ENCODE measurements at places on chromosomes 5 and 9.
A peak's percentile ranks its signal among the peaks of the same experiment; 100 is the strongest.

DNA sequence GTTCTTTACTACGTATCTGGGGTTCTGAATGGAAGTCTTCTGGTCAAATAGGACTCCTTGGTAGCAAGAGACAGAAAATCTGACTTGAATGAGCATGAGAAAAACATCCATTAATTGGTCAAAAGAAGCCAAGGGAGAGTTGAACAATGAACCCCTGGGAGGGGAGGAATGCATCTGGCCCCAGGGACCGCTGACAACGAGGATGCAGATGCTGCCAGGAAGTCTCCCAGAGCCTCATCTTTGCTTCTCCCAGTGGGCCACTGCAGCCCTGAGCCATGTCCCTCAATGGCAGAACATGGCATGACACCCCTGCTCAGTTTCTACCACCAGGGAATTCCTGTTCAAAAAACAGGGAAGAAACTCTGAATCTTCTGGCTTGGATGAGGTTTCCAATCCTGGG lies 50.5 kb upstream of the ICE1 start:
- DNase-seq, result no peak

DNA sequence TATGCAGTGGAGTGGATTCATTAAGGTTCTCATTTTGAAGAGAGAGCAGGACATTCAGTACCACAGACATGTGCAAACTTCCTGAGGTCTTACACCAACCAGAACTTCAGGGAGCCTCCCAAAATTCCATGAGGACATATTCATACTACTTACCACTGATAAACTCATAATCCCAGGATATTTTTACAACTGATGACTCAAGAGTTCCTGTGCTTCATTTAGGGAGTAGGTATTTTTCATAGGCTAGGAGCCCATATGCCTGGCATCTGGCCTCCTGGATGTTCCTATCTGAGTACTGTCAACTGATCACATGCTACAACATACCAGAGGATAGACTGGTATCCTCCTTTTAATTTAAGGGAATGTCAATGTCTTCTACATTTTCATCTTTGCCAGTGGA lies 578.0 kb downstream of the EFNA5 start:
- peak; percentile 59 for DNase-seq

DNA sequence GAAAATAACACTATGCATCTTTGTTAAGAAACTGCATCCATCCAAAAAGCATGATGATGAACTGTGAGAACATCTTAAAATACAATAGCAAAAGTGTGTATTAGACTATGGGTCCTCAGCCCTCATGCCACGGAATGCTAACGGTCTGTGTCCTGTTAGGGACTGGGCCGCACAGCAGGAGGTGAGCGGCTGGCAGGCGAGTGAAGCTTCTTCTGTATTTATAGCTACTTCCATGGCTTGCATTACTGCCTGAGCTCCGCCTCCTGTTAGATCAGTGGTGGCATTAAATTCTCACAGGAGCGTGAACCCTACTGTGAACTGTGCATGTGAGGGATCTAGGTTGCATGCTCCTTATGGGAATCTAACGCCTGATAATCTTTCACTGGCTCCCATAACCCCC lies 129.8 kb downstream of the NXNL2 start:
- no peak for DNase-seq

DNA sequence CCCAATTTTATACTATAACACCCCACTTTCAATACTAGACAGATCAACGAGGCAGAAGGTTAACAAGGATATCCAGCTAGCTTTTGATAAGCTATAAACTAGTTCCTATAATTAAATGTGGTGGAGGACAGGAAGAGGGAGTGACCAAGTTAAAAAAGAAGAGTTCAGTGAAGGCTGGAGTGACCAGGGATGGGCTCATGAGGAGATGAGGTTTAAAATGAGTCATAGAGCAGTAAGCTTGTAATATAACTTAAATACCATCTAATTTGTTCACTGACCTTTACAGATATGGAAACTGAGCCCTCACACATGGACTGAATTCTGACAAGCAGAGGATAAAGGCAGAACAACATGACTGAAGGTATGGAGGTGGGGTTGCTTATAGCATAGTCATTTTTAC lies 284.5 kb downstream of the SPATA31D1 start:
- peak; percentile 42 for DNase-seq

DNA sequence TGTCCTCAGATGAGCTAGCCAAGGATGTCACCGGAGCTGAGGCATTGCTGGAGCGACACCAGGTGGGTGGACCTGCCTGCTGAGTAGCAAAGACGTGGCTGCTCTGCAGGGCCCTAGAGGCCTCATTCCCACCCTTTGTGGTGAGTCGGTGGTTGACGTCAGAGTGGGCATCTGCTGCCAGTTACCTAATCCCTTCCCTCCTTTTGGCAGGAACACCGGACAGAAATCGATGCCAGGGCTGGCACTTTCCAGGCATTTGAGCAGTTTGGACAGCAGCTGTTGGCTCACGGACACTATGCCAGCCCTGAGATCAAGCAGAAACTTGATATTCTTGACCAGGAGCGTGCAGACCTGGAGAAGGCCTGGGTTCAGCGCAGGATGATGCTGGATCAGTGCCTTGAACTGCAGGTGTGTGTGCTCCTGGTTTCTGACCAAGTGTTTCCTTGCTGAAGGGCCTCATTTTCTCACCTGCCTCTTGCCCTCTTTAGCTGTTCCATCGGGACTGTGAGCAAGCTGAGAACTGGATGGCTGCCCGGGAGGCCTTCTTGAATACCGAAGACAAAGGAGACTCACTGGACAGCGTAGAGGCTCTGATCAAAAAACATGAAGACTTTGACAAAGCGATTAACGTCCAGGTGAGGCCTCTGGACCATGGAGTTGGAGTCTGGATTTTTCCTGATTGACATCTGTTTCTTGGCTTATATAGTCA lies 48.9 kb downstream of the DYNC2I2 start:
- peak; percentile 43 for DNase-seq

- peak; percentile 32 for DNase-seq
These were observed 50.8 kb downstream of the WDR36 start for GRCh38 chr5:111142932-111143331.

GRCh38 chr5:173411791-173412555 lies 83.8 kb upstream of the STC2 start:
- no peak for DNase-seq

DNA sequence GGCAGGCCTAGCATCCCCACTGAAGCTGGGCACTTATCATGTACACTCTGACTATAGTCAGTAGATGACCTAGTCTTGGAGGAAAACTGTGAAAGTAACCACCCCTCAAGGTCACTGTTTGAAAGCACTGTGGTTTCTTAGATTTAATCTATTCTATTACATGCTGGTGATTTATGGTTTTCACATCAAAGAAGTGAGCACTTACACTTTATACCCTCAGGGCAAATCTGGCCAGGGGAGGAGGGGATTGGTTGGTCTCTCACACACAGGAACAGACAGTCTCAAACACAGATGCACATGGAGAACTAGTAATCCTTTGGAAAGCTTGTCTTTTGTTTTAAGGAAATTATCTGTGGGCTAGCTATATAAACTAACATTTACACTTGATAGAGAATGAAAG lies 17.9 kb upstream of the SPIN1 start:
- DNase-seq, result no peak

GRCh38 chr9:3497401-3497800 lies 28.4 kb downstream of the RFX3 start:
- no peak for DNase-seq

DNA sequence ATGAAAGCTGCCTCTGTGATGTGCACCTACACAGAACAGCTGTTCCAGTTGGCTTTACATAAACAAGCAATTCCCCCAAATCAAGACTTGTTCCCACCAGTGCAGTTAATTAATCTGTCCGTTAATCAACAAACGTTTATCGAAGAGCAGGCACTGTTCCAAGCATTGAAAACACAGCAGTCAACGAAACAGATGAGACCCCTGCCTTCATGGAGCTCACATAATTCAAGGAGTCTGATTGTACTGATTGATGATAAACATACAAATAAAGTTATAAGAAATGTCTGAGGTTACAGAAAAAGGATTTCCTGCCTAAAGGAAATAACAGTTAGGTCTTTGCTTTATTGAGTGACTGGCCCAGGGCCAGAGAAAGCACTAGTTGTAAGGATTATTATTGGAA lies 26.2 kb upstream of the PCSK5 start:
- no peak for DNase-seq

DNA sequence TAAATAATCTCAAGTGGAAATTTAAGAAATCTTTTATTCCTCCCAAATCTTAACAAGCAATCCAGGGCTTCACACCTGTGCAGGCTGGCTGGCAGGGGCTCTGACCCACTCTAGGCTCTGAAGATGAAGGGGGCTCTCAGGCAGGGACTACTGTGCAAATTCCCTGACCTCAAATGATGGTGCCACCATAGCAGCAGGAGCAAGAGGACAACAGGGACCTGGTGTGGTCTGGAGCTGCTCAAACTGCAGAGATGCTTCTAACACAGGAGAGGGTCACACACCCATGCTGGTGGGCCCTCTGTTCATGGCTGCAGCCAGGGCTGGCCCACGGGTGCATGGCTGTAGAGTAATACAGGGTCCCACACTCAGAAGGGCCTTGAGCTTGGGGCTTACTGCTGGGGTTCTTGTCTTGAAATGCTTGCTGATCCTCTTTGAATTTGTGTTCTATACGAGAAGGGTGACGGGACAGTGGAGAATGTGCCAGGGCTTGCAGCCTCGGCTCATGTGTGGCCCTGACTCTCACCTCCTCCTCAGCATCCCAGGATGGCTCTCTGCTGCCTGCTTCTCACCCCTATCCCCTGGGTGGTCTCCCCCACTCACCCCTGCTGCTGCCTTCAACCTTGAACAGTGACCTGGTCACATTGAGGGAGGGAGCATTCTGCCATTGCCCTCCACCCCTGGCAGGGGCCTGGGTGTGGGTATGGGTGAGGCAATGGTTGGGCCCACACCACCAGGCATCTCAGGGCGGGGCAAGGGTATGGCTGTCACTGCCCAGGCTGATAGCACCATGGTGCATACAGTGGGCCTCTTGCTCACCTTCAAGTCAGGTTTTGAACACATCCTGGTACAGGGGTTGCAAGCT lies 191.7 kb downstream of the FSTL4 start:
- DNase-seq, result no peak

- peak; percentile 6 for DNase-seq
These were observed 428.7 kb downstream of the ISL1 start for GRCh38 chr5:51811883-51812471.

GRCh38 chr5:172602783-172603231 lies 38.3 kb upstream of the NEURL1B start:
- DNase-seq, result no peak

DNA sequence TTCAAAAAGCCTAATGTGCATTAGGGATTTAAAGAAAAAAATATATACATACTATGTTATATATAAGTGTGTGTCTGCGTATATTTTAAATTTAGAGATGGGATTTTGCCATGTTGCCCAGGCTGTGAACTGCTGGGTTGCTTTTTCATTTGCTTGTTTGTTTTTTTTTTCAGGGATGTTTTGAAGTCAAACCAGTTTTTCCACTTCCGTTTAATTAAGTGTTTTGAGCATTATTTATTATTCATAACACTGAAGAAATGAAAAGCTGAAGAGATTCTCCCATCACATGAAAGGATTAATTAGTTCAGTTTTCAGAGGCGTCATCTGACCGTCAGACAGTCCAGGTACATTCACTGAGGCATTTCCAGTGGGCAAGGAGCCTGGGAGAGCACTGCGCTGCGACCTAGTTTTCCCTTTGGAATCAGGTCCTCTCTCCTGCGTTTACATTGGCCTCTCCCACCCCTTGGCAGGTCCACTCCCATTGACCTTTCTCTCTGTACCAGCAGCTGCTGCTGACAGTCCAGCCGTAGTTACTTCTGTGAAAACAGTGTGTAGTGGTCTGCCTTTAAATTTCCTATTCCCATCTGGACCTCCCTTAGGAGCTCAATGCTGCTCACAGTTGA lies 26.0 kb downstream of the ARRDC3 start:
- DNase-seq, result no peak

DNA sequence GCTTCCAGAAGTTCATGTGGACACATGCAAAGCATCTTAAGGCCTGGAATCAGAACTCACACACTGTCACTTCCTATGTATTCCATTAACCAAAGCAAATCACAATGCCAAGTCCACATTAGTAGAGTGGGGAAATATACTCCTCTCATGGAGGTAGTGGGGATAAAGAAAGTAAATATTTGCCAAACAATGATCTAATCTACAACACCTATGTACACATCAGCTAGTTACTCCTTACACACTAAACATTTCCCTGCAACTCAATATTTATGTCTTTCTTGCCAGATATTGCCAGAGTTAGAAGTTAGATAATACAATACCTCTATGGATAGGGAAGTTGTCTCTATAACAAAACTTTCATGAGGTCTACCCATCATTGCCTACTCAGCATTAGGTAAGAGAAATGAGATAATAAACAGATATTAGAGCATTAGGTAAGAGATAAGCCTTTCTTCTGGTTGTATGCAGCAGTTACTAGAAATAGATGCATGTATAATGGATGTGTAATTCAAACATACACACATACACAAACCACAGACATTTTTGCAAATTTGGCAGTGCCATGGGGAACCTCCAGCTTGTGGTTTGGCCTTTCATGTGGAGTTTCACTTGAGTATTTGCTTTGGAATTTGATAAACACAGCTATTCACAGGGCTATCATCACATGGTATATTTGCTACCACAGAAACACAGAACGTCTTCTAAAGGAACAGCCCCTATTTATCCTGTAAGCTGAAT lies 196.5 kb downstream of the TLE1 start:
- peak; percentile 90 for DNase-seq

- DNase-seq, result no peak
These were observed 14.3 kb downstream of the GRIA1 start for GRCh38 chr5:153504726-153505125.

Measured in PC-3 (cell line).